Choroid plexus epithelial cell (primary cell): ENCODE measurements at places on chromosomes 5 and 9.

GRCh38 chr9:106069241-106069640 lies 374.9 kb downstream of the TMEM38B start:
- no peak for DNase-seq

DNA sequence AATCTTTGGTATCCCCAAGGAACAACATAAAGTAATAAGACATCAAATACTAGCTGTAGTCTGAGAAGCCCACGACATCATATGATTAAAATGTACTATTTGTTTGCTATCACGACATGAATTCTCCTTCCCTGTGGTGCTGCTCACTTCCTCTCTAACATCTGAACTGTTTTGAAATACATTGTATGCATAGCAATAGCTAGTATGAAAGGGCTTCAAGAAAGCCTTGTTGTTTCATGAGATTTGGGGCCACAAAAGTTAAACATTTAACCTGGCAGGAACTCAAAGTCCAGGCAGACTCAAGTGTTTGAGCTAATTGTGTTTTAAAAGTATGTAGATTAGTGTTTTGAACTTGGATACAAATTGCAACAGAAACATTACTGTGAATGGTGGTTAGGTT lies 237.4 kb upstream of the PTGER4 start:
- peak; percentile 92 for DNase-seq

GRCh38 chr5:126370796-126371718 lies 52.2 kb upstream of the GRAMD2B start:
- DNase-seq, result peak; percentile 81

DNA sequence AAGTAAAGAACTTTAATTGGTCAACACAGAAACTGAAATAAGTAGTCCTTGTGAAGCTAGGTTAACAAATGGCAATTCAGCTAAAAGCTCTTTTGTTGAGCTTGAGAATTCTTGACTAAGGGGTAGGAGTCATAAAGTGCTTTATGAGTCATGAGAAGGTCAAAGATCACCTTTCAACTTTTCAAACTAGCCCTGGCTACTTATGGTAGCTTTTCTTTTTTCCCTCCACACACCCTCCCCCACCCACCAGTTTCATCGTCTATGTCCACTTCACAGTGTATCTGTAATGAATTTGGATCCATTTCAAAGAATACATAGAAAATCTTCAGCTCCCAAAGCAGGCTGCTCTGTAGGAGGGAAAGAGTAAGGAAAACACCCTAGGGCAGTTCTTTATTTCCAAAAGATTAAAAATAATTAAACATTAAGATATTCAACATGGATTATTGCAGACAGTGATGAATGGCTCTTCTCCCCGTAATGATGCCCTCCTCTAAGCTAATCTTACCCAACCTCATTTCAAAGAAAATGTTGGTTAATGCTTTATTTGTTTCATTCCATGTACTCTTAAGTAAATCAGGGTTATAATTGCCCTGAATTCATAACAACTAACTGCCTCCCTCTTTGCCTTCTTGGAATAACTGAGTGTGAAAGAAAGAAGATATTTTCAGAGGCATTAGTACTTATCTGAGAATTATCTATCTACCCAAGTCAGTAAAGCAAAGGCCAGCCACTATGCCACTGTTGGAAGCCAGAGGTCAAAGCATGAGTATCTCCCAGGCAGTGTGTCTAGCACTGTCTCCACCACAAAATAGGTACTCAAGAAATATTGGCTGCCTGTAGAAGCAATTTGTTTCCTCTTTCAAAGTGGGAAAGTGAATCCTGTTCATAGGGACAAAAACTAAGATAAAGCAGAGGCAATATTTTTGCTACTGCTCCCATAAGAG lies 290.6 kb downstream of the PIK3R1 start:
- peak; percentile 69 for DNase-seq

DNA sequence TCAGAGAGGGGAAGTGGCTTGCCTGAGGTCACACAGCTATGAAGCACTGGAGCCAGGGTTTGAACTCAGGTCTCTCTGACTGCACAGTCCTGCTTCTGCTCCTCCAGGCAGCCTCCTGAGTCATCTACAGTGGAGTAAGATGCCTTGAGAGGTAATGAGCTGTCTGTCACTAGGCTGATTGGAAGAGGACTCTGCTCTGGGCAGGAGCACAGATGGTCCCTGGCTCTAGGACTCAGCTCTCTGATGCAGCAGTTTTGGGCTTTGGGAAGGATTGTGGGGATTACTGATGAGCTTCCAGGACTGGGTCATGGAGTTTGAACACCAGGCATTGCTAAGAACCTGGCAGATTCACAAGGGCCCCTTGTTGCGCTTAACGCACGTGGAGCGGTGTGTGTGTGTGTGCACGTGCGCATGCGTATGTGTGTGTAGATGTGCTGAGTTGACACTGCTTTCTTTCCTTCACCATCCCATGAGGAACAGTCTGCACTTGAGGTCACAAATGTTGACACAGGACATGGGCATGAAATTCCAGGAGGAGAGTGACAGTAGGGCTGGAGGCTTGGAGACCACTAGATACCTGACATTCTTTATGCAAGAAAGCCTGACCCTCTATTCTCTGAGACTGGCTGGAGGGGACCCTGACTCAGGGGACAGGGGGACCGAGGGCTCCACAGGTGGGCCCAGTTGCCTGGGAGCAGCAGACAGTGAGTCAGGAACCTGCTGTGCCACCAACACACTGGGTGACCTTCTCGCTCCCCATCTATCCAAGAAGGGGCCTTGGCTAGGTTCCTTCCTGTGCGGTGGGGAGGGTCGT lies 170.5 kb downstream of the RGS3 start:
- DNase-seq, result no peak

- DNase-seq, result no peak
Measured at GRCh38 chr9:124001458-124001799, 10.1 kb upstream of the LHX2 start.

DNA sequence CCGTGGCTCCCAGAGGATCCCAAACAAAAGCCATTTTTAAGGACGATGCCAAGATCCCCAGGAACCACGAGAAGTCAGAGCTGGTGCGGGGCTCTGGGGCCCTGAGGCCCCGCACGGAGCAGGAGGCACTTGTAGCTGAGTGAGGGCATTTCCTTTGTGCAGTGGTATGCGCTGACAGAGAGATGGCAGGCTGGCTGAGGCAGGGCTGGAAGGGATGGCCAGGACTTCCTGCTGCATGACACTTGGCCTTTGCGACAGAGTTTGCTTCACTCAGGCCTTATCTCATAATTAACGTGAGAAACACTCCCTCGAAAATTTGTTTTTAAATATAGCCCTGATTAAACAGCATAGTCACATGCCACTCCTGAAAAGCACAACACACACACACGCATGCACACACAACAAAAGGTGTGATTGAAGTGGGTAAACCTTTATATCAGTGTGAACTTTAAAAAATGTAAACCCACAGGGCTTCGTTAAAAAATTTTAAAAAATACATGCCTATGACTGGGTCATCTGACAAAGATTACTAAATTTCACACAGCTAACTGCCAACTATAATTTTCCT lies 536.6 kb downstream of the PDE4D start:
- peak; percentile 42 for DNase-seq
